BE2C (cell line): ENCODE measurements at places on chromosomes 13 and 19.

GRCh38 chr13:109816808-109817203, 30.4 kb upstream of the IRS2 start:
- DNase-seq: no peak

GRCh38 chr19:19120308-19121231, 17.7 kb downstream of the TMEM161A start:
- peak; percentile 81 for DNase-seq

DNA sequence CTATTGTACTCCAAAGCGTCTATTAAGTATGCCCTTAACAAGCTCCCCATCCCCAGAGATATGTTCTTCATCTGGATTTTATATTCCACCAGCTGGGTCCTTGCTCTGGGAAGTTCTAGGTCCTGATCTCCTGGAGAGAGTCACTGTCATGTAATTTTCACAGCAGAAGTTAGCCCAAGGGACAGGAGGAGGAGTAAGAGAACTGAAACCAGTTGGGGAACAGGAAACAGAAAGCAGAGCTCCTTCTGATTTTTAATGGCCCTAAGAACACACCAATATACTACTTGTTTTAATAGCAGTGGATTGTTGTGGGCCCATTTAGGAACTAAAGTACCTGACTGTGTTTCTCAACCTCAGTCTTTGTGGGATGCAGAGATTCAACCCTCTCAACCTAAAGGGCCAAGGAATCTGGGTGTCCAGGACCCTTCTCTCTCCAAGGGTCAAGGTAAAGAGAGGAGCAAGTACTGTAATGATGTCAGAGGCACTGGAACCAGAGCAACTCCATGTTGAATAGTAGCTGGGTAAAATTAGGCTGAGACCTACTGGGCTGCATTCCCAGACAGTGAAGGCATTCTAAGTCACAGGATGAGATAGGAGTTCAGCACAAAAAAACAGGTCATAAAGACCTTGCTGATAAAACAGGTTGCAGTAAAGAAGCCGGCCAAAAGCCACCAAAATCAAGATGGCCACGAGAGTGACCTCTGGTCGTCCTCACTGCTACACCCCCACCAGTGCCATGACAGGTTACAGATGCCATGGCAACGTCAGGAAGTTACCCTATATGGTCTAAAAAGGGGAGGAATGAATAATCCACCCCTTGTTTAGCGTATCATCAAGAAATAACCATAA, 8.1 kb upstream of the FPR3 start:
- DNase-seq: no peak

GRCh38 chr13:24096659-24097058, 63.9 kb upstream of the SPATA13 start:
- DNase-seq: no peak

- DNase-seq: no peak
Measured at GRCh38 chr19:13053761-13054625, 48.7 kb downstream of the LYL1 start.

GRCh38 chr19:2294687-2295335, 12.8 kb upstream of the PEAK3 start:
- DNase-seq: peak; percentile 83

DNA sequence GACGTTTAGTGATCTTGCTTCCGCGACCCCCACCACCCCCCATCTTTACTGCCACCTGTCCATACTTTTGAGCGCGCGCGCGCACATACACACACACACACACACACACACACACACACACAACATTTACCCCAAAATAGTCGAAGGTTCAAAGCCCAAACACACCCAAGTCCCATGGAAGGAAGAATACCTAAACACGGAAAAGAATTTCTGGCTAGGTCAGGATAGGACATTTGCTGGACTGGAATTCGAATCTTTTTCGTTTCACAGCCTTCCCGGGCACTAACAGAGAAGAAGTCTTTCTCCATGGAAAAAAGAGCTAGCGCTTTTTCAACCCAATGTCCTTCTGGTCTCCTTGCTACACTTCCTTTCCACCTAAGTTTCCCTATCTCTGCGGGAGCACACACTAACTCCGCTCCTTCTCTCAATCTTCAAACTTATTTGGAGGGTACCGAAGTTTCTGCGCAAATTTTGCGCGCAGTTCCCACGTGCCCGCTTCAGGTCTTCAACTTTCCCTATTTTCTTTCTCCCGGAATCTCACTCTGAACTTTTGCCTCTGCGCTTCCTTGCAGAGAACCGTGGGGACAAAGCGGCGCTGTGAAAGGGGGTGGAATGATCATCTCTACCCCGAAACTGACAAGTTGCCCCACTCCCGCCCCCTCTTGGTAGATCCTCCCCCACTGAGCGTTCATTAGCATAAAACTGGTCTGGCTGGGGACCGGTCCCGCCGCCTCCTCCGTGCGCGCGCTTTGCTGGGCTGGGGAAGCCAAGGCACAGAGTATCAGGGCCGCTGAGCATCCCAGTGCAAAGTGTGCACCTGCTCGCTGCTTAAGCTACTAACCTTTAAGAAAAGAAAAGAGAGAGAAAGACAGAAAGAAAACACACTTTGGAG, 2.7 kb downstream of the DACH1 start:
- DNase-seq: peak; percentile 83

- no peak for DNase-seq
Measured at GRCh38 chr13:25147638-25148401, 24.3 kb downstream of the AMER2 start.

GRCh38 chr19:46515879-46516350, 20.2 kb upstream of the PNMA8B start:
- DNase-seq: no peak

DNA sequence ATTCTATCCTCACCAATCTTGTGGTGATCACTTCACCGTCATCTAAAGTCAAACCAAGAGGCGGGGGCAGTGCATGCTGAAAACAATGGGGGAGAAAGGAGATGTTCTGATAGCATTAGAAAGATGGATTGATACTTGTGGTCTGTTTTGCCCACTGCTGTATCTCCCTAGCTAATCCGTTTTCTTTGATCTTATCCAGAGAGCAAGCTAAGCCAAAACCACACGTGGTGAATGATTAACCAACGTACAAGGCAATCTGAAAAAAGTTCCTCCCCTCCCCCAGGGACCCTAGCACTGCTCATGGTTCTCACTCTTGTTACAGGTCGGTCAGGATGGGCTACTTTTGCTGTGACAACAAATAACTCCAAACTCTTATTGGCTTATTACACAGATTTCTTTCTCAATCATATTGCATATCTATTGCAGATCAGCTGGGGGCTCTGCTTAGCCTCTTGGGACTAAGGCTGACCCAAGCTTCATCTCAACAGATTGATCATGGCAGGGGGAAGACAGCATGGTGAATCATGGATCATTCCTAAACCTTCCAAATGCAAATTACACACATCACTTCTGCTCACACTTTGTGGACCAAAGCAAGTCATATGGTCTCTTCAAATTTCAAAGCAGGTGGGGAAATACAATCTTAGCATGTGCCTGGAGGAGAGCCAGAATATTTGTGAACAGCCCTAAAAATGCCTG, 11.9 kb upstream of the C13orf42 start:
- DNase-seq: no peak

DNA sequence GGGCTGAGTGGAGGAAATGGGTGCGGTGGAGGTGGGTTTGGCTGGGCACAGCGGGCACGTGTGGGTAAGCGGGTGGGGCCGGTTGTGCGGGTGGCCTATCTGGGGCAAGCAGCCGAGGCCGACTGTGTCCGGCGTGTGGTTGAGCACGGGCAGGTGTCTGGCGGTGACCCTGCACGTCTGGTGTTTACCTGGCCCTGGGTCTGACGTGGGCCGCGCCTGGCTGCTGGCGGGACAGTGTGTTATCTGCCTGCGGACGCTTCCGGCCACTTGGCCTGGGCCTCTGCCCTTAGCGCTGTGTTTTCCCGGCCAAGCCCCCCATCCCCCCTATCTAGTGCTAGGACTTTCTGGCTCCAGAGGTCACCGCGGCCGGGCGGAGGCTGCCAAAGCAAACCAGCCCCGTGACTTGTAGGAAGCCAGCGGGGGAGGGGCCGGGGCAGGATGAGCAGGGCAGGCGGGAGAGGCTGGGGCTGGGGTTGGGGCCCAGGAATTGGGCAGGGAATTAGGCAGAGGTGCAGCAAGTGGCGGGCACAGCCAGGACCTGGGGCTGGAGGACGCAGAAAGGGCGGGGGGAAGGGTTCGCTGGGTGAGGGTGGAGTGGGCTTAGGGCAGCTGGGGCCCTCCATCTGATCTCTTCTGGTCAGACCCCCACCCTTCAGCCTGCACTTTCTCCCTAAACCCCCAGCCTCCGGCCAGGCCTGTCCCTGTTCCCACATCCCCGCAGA, 534 bp upstream of the HPN start:
- DNase-seq: no peak

GRCh38 chr19:52778811-52779210, 7.8 kb downstream of the ZNF600 start:
- DNase-seq: no peak

DNA sequence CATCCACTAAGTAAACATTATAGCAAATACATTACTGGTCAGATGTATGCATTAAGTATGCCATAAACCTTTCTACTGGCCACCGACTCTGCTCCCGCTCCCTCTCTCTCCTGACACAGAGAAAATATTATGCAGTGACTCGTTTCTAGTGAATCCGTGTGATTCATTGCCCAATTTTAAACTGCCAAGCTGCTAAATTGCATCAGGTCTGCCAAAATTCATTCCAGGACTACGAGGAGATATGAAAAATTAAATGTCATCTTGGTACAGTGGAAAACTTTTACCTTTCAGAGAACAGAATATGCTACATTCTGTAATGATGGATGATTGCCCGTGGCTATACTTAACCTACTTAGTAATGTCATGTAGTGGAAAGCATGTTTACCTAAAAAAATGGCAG, 368.8 kb upstream of the TSHZ3 start:
- no peak for DNase-seq

DNA sequence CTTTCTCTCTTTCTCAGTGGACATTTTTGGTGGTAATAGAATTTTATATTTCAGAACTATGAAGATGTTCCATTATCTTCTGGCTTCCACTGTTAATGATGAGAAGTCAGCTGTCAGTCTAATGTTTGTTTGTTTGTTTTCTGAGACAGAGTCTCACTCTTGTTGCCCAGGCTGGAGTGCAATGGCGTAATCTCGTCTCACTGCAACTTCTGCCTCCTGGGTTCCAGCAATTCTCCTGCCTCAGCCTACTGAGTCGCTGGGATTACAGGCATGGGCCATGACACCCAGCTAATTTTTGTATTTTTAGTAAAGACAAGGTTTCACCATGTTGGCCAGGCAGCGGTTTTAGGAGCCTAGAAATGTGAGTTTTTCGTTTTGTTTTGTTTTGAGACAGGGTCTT, 4.7 kb downstream of the ZNF317 start:
- no peak for DNase-seq

DNA sequence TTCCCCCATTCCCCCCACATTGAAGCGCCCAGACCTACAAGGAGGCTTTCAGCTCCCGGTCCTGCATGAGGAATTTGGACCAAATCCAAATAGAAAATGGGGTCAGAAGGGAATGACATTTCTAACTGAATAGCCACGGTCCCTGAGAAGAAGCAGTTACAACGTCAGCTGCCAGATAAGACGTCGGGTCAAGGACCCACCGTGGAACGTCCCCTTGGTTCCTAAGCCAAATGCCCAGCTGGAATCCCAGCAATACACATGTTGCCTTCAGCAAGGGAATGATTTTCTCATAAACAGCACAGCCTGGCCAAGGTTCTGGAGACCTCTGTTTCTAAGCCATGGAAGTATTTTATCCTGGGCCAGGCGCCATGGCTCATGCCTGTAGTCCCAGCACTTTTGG, 109.1 kb upstream of the PEG3 start:
- no peak for DNase-seq

DNA sequence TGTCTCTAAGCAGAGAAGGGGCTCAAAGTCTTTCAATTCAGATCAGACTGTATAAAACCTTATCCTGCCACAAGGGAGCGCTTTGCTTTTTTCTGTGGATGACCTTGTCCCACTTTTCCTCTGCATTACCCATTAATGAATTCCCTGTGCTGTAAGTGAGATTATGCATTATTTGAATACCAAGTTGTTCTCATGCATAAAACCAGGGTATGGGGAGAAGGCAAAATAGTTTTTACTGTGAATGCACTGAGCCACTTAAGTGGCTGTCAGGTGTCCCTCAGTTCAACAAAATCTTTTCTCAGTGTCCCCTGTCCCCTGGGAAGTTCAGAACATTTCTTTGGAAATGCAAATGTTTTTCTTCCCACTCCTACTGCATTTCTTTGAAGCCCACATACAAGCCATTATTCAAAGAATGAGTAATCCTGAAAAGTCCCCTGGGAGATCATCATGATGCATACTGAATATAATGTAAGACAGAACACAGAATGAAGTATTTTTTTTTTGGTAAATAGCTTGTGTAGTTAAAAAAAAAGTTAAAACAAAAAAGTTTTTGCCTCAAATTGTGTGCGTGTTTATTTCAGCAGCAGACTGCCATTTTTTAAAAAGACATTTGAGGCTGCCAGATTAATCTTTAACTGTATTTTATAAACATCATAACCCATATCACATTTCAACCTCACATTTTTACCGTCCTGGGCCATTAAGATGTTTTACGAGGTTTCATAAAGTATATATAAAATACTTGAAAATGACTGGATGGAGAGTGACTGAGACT, 506.7 kb upstream of the PCDH9 start:
- DNase-seq: peak; percentile 53

- DNase-seq: no peak
Measured at GRCh38 chr13:45416516-45417128, 1.6 kb downstream of the SLC25A30 start.

GRCh38 chr13:27132538-27132937, 39.1 kb downstream of the USP12 start:
- DNase-seq: no peak

- no peak for DNase-seq
Measured at GRCh38 chr19:2627855-2628254, 74.6 kb downstream of the GNG7 start.

DNA sequence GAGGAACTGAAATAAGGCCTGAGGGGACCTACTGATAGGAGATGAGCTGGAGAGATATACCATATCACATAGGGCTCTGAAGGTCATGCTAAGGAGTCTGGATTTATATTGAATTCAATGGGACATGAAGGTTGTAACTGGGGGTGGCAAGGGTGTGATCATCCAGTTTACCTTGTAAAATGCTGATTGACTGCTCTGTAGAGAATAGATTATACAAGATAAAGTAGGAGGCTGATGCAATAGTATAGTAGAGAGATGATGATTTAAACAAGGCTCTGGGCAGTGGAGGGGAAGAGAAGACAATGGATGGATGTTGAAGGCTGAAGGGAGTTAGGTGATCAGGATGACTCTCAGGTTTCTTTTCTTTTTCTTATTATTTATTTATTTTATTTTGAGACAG, 18.0 kb upstream of the PAN3 start:
- no peak for DNase-seq

DNA sequence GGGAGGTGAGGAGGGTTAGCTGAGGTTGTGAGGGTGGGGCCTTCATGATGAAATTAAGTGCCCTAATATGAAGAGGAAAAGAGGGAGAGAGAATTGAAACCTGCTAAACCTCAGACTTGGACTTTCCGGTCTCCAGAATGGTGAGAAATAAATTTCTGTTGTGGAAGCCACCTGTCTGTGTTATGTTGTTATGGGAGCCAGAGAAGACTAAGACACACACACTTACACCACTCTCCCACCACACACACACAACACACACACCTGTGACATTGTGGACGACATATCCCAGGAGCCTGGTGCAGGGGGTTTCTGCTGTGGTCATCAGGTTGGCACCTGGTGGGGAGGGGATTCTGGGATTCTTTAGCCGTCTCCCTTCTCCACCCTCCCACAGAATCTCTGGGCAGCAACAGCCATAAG, 14.0 kb downstream of the KLK4 start:
- DNase-seq: no peak

GRCh38 chr13:79194727-79195126, 211.3 kb downstream of the RBM26 start:
- no peak for DNase-seq
